Activated CD4-positive, alpha-beta memory T cell treated with anti-CD3 and anti-CD28 coated beads, Interleukin-2, amount 10 ng/mL, durations not matched to agents 7 days and 5 days (primary cell): ENCODE measurements at places on chromosomes 6 and 20.

GRCh38 chr6:45609141-45609638, 231.5 kb upstream of the SUPT3H start:
- DNase-seq, result no peak

- DNase-seq, result no peak
Measured at GRCh38 chr6:101811108-101811507, 417.6 kb downstream of the GRIK2 start.

GRCh38 chr6:5713519-5713918, 293.2 kb downstream of the NRN1 start:
- DNase-seq, result no peak

DNA sequence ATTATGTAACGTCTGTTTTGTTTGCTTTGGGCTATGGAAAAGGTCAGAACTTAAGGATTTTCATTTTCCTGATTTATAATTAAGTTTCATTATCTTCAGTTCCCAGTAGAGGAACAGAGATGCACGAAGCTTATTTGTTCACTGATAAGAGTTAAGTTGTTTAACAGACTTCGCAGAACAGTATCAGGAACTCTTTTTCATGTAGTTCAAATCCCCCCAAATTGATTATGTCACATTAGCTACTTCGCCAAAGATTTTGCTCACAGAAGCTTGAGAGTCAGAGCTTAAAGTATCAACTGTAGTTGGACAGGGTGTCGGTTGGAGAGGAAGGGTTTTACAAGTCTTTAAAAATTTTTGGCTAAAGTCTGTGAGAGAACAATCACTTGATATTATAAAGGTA, 43.4 kb downstream of the ZHX3 start:
- DNase-seq, result no peak

DNA sequence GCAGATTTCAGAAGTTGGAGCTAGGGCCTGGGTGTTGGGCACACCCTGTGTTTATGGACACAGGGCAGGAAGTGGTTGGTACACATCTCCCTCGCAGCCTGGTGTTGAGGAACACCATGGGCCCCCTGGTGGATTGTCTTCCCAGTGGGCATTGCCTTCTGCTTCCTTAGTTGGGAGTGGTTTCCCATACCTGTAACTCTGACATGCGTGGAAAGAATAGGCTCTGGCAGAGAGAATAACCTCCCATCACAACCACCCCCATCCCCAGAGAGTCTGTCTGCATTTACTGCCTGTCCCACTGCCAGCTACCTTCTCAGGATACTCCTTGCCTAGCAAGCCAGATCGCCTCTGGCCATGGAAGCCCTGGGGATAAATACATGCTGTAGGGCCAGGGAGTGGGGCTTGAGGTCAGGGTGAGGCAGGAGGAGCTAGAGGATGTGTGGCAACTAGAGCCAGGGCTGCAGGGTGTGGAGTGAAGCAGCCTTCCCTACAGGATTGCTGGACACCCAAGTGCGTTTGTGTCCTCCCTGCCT, 14.7 kb downstream of the LRRC73 start:
- peak; percentile 45 for DNase-seq

- DNase-seq, result no peak
Measured at GRCh38 chr6:137549106-137549505, 54.9 kb upstream of the OLIG3 start.

- DNase-seq, result no peak
Measured at GRCh38 chr6:30075094-30075789, at the start of gene RNF39. RNF39 (minus strand) TSS chr6:30075769; CDS start chr6:30075585, 184 bp downstream.

- DNase-seq, result no peak
Measured at GRCh38 chr6:151288712-151289398, 49.1 kb downstream of the AKAP12 start.
